Muscle of arm (tissue), 14 donors: ENCODE measurements at places on chromosomes 2 and 18.

DNA sequence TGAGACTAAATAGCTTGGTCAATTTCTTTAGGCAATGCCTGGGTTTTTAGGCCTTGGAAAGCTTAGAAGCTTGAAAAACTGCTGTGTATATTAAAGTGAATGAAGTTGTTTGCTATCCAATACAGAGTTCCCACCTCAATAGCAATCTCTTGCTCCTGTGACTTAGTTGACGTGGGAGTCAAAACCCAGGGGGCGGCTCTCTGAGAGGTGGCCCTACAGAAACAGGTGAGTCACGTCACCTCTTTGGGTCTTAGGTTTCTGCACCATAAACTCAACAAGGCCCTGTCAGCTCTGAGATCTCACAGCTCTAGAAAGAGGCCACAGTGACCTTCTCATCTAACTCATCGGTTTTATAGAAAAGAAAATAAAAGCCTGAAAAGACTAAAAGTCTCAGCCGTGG is 79.6 kb downstream of the ADD2 start:
- DNase-seq, result no peak

GRCh38 chr18:31658670-31659575 is 25.5 kb downstream of the B4GALT6 start:
- peak; percentile 43 for DNase-seq

GRCh38 chr2:158184001-158184400 is 82.3 kb downstream of the UPP2 start:
- DNase-seq, result no peak

- DNase-seq, result no peak
Measured at GRCh38 chr18:55084550-55084949, 125.3 kb upstream of the CCDC68 start.

- DNase-seq, result no peak
Measured at GRCh38 chr2:220123751-220124150, 496.3 kb downstream of the SLC4A3 start.

DNA sequence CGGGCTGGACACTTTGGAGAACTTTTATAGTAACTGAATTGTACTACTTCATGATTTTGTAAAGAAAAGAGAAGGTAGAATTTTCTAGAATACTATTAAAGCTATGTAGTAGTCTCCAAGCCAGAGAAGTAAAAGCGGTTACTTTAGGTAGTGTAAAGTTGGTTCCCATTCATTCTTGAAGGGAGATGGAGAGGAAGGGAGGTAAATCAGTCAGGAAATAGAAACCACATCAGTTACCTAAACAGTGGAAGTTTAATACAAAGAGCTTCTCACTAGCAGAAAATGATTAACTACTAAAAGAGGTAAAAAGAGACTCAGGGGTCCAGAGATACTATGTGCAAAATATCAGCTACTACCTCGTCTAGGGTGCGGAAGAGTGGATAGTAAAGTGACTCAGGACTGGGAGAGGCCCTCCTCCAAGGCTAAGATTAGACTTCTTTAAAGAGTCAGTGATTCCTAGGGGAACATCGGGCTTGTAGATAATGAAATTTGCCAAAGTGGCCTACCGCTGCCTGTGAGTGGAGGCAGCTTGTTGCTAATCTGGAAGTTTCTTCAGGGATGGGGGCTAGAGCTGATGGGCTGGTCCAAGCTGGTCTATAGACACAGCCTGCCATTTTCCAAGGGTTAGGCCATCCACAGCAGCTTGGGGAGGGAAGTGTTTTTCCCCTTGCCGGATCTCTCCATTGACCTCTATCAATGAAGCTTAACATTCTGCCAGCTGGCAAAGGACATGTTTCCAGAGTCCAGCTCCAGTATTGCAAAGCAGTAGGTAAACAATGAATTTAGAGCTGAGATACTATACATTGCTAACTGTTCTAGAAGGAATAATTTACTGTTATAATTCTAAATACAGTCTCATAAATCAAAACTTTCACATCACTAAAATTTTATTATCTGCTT is 246.4 kb upstream of the BOD1L2 start:
- DNase-seq, result no peak

- no peak for DNase-seq
Measured at GRCh38 chr2:96876269-96877041, 6.6 kb upstream of the SEMA4C start.

DNA sequence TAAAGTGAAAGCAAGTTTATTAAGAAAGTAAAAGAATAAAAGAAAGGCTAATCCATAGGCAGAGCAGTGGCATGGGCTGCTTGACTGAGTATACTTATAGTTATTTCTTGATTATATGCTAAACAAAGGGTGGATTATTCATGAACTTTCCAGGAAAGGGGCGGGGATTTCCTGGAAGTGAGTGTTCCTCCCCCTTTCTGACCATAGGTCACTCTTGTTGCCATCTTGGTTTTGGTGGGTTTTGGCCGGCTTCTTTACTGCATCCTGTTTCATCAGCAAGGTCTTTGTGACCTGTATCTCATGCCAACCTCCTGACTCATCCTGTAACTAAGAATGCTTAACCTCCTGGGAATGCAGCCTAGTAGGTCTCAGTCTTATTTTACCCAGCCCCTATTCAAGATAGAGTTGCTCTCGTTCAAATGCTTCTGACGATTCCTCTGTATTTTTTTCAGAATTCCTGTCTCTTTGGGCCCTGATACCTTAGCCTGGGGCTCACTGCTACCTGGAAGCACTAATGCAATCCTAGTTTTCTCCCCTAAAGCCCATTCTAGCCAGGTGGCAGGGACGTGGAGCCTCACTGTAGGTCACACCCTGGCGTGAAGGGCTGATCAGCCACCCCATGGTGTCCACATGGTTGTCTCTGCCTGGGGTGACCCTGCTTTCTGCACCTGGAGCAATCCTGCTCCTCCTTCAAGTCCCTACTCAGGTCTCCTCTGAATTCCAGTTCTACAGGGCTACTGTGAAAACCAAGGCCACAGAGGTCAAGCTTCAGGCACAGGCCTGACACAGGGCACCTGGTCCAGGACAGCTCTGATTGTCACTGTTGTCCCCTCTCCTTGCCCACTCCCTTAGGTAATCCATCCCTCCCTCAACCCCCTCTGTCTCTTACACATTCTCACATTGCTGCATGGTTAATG is 6.0 kb upstream of the SLC35F6 start:
- no peak for DNase-seq

DNA sequence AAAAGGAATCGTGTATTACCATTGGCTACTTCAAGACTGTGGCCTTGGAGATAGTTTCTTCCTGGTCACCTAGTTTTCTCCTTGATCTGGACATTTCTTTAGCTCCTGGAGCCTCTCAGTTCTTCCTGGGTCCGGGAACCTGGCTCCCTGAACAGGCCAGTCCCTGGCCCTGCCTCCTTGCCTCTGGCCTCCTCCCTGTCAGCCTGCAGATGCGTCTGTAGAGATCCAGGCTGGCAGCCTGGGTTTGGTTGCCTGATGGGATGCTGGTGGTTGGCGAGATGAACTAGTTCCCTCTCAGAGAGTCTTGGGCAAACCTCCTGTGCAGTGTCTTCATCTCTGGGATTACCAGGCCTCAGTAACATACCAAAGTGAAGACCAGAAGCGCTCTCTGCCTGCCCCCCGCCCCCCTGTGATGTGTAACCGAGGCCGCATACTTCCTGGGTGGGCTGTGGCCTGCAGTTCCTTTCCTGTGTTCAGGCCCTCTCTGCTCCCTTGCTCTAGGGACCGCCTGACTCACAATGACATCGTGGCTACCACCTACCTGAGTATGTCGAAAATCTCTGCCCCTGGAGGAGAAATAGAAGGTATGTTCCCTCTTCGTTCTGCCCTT is 85.4 kb downstream of the DYSF start:
- DNase-seq, result no peak

- DNase-seq, result peak; percentile 38
Measured at GRCh38 chr2:190804182-190804795, 76.3 kb upstream of the GLS start.

DNA sequence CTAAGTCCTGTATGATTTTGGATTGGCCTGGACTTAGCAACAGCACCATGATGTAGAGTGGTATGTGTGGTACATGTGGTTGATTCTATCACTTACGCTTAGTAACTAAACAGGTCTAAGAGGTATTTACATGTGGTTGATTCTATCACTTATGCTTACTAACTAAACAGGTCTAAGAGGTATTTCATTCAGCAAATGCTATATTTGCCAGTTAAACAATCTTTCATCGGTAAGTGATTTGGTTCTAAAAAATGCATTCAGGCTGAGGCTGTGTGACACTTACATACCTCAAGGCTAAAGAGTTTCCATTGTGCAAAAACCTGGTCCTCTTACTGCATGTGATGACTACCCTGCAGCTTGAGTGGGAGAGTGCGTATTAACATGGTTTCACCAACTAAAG is 13.1 kb downstream of the EIF4E2 start:
- no peak for DNase-seq

DNA sequence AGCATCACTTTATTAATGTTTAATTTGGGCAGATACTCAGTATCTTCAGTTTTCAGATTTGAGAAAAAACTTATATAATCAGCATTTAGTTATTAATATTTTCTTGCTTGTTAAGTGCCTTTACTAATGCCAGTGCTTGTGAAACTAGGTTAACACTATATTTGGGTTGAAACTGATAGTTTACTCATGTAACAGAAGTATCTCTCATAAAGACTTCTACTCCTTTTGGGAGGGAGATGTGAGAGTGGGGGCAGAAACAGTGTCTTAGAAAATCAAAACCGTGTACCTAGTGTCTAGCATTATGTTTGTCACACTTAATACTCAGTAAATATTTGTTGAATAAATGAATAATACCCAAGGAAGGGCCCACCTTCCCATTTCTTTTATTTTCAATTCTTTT is 129.5 kb downstream of the MSTN start:
- no peak for DNase-seq

- DNase-seq, result no peak
Measured at GRCh38 chr2:65654496-65654895, 222.1 kb upstream of the SPRED2 start.

GRCh38 chr2:106191511-106192016 is 2.5 kb downstream of the UXS1 start:
- no peak for DNase-seq

GRCh38 chr2:147355706-147356105 is 489.1 kb upstream of the ACVR2A start:
- no peak for DNase-seq

DNA sequence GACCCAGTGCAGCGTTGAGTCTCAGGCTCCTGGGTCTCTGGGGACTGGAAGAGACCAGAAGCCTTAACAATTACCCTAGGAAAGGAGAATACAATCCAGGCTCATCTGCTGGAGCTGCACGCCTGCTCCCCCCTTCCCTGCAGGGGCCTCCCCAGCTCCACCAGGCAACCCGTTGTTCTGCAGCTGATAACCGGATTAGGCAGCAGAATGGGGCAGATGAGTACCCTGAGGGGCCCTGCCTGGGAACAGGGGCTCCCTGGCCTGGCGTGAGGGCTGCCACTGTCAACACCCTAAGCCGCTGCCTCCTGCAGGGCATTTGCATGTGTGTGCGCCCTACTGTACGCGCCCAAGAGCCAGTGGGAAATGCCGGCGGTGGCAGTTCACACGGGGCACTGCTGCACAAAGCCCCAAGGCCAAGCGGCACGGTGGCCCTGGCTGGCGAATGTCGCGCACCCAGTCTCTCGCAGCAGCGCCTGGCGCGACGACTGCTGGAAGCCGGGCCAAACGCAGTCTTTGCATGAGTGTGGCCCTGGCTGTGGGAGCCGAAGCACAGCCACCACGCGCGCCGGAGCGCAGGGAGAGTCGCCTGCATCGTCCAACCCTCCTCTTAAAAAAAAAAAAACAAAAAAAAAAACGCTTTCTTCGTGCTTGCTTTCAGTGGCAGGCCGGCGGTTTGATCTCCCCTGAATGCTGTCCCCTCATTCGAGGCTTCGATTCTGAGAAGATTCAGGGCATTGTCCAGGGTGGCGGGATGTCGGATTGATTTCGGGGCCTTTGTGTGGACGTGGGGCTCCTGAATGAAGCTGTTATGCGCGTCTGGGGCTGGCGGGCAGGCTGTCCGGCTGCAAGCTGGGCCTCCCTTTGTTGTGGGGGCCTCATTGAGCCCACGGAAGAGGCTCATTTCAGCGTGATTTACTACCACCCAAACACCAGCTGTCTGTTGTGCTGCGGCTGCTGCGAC is 63.8 kb downstream of the SETBP1 start:
- no peak for DNase-seq

DNA sequence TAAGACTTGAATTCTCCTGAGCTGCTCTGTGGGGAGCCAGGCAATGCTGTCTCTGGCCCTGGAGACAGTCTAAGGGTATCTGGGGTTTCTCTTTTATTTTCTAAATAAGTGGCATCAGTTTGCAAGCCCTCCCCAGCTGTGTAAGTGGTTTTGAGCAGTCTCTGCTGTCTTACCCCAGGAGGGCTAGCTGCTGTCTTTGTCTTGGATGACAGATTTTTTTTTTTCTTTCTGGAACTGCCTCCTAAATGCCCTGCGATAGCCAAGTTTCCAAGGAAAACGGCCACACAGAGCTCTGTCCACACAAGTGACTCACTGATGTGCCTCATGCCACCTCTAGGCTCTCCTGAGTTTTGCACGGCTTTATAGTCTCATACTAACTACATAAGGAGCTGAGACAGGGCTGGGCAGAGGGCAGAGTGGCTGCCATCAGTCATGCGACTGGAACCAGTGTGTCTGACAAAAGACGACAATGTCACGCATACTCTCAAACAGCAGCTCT is 37.2 kb upstream of the THOC1 start:
- DNase-seq, result no peak

DNA sequence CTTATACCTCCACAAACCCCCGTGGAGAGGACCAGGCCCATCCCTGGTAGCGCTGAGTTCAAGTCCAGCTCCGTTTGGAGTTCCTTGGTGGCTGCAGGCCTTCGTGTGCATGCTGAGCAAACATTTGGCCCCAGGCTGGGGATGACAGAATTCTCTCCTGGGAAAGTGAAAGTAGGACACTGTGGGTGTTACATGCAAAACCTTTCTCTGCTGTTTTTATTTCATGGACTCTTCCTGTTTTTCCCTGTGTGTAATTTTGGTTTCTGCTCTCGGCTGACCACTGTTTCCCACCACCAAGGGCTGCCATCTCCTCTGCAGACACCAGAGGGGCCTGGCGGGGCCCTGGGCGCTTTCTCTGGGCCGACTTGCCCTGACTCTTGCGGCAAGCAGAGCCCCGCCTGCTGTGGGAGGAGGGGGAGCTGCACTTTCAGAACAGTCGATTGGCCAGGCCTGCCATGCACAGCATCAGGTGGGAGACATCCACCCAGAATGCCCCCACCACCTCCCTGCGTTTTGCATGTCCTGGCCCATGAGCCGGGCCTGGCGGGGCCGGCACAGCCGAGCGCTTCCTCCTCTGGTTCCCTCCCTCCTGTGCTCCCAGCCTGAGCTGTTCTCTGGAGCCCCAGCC is 102.4 kb downstream of the CABLES1 start:
- no peak for DNase-seq

DNA sequence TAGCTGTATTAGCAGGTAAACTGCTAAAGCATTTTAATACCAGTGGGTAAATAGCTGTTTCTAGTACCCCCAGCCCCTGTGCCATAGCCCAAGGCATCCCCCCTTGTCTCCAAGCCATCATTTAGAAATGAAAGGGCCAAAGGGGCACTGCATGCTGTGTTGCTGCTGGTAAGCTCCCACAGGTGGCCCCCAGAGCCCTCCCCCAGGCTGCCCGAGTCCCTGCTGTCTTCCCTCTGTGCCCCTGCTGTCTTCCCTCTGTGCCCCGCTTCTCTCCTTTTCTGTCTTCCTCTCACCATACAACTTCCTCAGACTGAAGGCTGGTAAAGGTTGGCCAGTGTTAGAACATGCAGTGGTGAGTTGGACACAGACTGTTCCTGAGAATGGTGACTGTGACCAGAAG is 42.1 kb downstream of the ZAP70 start:
- DNase-seq, result no peak

- no peak for DNase-seq
Measured at GRCh38 chr2:102749938-102750337, 11.9 kb upstream of the TMEM182 start.

GRCh38 chr2:174635015-174635593 is 37.5 kb upstream of the WIPF1 start:
- DNase-seq, result no peak

- no peak for DNase-seq
Measured at GRCh38 chr2:102657770-102658169, 38.4 kb downstream of the SLC9A2 start.
